ENCODE measurements at places on chromosomes 16 and 17.

GRCh38 chr16:19716183-19716582 lies 1.8 kb downstream of the KNOP1 start:
- DNase-seq: no peak

DNA sequence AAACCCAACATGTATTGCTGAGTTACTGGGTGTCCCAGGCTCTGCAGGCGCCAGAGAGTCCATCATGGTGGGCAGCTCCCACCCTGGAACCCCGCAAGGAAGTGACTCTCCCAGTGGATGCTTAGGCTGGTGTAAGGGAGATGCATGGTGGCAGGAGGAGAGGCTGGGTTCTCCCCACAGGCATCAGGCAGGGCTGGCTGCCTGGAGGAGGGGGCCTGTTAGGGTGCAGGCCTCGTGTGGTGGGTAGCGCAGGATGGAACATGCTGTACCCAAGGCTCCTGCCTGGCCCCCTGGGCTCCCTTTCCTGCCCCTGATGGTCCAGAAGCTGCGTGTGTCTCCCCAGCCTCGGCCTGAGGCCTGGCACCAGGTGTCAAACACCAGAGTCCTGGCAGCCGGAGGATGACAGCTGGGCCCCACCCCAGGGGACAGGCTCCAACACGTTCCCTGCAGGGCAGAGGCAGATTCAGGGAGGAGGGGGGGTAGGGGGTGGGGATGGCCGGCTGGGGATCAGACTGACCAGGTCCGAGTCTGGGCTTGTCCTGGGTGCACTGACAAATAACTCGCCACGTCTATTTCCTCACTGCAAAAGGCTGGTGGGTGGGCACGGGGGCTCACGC lies 40.2 kb upstream of the CIBAR2 start:
- no peak for DNase-seq

DNA sequence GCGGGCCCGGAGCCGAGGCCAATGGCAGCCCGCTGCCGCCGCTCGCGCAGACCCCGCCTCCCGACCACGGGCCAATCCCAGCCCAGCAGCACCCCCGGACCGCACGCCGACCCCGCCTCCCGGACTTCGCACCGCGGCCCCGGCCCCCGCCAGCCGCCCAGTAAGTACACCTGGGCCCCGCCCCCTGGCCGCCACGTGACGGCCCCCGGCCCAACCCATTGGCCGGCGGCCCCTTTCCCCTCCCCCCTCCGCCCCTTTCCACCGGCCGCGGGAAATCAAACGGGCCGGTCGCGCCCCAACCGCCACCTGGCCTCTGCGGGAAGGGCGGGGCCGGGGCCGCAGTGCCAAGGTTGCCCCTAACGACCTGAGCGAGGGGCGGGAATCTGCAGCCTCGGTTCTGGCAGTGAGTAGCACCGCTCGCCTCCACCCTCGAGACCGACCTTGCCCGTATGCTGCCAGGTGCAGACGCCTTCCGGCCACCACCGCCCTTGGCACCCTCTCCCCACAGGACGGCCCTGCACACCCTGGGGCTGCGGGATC lies at the start of gene YBX2:
YBX2 (minus strand) TSS at position 26 of the 540 bp plus-strand sequence. CDS start 139 bp downstream, outside the sequence.
- DNase-seq: peak; percentile 81

DNA sequence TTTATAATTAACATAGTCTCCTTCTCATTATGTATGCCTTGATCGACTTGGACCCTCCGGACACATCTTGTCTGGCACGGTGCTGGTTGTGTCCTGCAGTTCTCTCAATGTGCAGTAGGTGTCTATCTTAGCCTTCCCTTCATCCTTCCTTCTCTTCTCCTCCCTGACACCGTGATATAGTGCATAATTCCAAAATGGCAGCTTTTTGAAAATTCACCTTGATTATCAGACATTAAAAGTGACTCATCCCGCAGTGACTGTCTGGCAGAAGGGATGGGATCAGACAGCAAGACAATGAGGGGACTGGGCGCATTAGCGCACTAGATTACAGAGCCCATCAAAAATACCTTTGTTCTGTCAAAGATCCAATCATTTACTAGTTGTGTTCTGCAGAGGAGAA lies 70.0 kb upstream of the PMFBP1 start:
- DNase-seq: peak; percentile 3

DNA sequence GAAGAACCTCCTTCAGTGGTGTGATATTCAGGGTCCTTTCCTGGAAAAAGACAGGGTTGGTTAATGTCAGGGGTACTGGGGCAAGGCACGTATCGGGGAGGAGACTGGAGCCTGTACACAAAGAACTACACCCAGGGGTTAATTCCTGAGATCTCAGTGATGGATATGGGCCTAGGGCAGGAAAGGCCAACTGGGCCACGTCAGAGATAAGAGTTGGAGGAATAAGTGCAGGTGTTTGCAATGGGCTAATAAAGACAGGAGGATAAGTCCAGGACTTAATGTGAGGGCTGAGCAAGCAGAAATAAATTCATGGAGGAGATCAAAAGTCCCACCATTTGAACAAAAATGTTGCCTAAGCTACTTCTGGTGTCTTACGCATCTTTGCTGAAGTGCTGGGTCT lies 10.4 kb upstream of the HERPUD1 start:
- no peak for DNase-seq

- DNase-seq: no peak
Measured at GRCh38 chr17:33199571-33200510, 93.3 kb downstream of the ASIC2 start.

DNA sequence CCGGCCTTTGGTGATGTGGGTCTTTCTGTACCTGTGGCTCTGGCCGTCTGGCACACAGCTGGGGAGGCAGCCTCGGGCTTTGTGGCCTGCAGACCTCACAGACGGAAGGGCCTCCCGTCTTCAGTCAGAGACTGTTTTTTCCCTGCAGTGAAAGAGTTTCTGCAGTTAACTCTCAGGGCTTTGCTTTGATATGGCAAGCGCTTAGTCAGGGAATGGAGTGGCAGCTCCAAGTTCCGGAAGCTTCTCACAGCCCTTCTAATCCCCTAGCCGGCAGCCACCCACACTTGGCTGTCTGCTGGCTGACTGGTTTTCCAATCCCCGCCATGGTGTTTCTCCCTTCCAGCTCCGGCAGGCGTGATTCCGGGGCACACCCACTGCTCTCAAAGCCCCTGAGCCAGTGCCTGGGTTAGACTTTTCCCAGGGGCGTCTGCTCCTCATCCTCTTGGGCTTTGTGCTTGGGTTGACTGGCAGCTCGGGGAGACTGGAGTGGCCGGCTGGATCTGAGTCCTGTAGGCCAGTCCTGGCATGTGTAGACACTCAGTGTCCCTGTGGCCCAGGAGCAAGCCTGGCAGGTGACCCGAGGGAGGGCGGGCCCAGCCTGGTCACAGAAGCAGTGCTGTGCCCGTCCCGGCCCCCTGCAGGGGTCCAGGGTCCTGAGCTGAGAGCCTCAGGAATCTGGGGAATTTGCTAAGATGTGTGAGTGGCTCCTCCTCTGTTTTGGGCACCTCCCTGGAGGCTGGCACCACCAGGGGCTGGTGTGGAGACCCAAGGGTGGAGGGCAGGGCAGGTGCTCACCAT lies 29.9 kb downstream of the BAIAP2 start:
- no peak for DNase-seq

GRCh38 chr16:87067836-87068761 lies 249.1 kb downstream of the C16orf95 start:
- no peak for DNase-seq

DNA sequence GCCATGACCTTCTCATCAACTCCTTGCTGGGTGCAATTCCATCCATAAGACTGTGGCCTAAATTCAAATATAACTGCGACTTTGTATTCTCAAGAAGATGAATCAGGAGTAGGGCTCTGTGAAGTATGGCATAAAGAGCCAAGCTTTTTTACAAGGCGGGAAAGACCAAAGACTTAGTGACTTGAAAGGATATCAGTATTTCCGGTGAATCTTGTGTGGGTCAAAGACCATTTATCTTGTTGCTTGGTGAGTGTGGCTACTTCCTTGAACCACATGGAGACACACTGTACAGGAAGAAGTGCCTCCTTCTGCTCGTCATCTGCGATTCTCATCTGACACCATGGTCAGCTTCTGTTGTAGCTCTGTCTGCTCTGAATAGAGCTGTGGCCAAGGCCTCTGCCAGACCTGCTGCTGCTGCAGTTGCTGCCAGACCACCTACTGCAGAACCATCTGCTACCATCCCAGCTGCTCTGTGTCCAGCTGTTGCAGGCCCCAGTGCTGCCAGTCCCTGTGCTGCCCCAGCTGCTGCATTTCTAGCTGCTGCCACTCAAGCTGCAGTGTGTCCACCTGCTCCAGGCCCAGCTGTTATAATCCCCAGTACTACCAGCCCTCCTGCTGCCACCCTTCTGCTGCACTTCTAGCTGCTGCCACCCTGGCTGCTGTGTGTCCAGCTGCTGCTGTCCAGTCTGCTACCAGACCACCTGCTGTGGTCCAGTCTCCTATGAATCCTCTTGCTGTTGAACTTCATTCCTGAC lies 6.1 kb upstream of the KRTAP2-4 start:
- no peak for DNase-seq
